ENCODE measurements at places on chromosomes 7 and 10.

GRCh38 chr7:29957521-29958310, 31.9 kb downstream of the SCRN1 start:
- DNase-seq, result no peak

GRCh38 chr10:17516376-17516775, 62.0 kb upstream of the ST8SIA6 start:
- no peak for DNase-seq

DNA sequence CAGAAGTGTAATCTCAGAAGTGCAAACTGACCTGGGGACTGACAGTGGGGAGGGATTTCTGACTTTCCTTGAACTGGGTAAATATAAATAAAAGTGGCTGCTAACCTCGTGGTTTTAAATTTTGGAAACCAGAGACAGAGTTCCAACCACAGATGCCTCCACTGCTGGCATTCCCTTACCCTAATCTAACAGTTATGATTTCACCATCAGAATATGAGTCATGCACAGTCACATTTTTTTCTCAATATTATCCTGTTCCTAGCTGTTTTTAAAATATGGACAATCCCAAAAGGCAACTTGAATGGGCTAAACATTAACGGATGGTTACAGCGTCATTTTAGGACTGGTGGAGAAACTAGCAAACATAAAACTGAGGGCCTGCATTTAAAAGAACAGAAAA, 264.3 kb upstream of the INHBA start:
- no peak for DNase-seq

GRCh38 chr7:82172881-82173280, 270.7 kb downstream of the CACNA2D1 start:
- DNase-seq, result no peak

- no peak for DNase-seq
These were observed 472.8 kb downstream of the PAXIP1 start for GRCh38 chr7:154530136-154530535.

GRCh38 chr7:136677471-136678365, 190.7 kb upstream of the CHRM2 start:
- no peak for DNase-seq

GRCh38 chr10:131519723-131520605, 208.4 kb upstream of the TCERG1L start:
- no peak for DNase-seq

Measured in stimulated activated CD8-positive, alpha-beta memory T cell treated with anti-CD3 and anti-CD28 coated beads, Interleukin-4, amount 100 ng/mL, for 4 hours (primary cell).